Endothelial cell (in vitro differentiated cells): ENCODE measurements at places on chromosomes 4 and X.

DNA sequence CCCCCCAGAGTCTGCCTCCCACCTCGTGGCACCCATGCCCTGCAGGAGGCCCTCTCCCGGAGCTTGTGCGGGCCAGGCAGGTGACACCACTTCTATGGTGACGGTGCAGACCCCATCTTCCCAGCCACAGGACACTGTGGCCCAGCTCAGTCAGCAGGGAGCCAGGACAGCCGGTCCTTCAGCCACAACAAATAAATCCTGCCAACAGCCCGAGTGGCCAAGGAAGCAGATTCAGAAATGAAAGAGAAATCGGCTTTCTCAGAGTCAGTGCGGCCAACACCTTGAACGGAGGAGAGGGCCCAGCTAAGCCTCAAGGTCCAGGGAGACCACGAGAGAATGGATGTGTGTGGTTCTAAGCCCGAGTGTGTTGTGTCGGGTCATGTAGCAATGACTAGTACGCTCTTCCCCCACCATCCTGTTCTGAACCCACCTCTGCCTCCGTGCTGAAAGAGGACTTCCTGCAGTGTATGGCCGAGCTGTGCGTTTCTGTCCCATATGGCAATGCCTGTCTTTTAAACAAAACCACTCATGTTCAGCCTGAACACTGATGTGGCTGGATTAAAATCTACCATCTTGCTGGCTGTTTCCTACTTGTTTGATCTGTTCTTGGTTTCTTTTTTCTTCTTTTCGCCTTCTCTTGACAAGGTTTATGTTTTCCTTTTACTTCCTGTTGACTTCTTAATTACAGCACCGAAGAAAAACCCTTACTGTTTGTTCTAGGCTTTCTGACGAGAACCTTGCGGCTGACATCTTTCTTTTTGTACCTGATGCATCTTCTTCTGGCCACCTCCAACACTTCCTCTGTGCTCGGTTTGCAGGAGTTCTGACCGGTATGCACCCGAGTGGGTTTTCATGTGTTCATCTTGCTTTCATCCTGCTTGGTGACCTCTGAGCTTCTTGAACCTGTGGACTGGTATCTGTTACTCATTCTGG is 53.1 kb downstream of the GAK start:
- H3K27ac ChIP-seq: peak overlapping the region; percentile 71
- peaks cover 43% of the 10 kb centered on the region for H3K36me3 ChIP-seq
- no peak for DNase-seq
- H3K4me3 ChIP-seq: peak overlapping the region; percentile 39
- peaks cover 2% of the 10 kb centered on the region for H3K4me1 ChIP-seq

GRCh38 chr4:139557556-139558110 is 1.6 kb upstream of the SETD7 start:
- peak overlapping the region; percentile 94 for H3K4me3 ChIP-seq
- H3K27me3 ChIP-seq: peaks cover 18% of the 10 kb centered on the region
- DNase-seq: no peak
- H3K4me1 ChIP-seq: peaks cover 14% of the 10 kb centered on the region
- peaks cover 5% of the 10 kb centered on the region for H3K36me3 ChIP-seq

DNA sequence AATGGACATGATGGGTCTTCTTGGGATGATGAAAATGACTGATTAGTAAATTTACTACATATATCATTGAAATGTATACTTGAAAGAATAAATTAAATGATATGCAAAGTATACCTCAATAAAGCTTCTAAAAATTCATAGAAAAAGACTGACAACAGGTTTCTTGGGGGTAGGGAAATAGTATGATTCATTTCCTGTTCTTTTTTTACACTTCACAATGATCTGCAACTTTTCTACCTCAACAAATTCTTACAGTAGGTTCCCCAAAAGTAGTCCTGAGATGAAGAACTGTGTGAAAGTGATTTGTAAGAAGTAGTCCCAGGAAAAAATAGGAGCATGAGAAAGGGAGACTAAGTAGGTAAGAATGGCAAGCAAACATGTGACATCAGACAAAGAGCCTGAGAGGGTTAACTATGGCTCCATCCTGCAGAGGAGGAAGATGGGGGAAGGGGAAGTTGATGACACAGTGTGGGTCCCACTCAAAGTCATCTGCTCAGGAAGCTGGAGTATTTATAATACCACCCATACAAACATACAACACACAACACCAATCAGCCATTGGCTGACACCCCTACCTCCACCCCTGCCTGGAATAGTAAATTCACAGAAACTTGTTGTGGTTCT is 73.9 kb downstream of the ARHGAP6 start:
- no peaks in the 10 kb centered on the region for H3K27me3 ChIP-seq
- no peak overlapping the region for H3K4me3 ChIP-seq
- no peak for DNase-seq
- H3K36me3 ChIP-seq: no peaks in the 10 kb centered on the region
- no peak overlapping the region for H3K27ac ChIP-seq

- peaks cover 15% of the 10 kb centered on the region for H3K27me3 ChIP-seq
- H3K27ac ChIP-seq: no peak overlapping the region
- no peak overlapping the region for H3K4me3 ChIP-seq
- H3K36me3 ChIP-seq: peaks cover 5% of the 10 kb centered on the region
- peaks cover 56% of the 10 kb centered on the region for H3K4me1 ChIP-seq
Measured at GRCh38 chr4:146633471-146633800, 5.3 kb upstream of the POU4F2 start.

GRCh38 chrX:37332987-37333658 is 16.0 kb upstream of the PRRG1 start:
- H3K27me3 ChIP-seq: no peaks in the 10 kb centered on the region
- no peaks in the 10 kb centered on the region for H3K36me3 ChIP-seq
- H3K27ac ChIP-seq: no peak overlapping the region
- DNase-seq: no peak
- H3K4me3 ChIP-seq: no peak overlapping the region
- peaks cover 15% of the 10 kb centered on the region for H3K4me1 ChIP-seq

DNA sequence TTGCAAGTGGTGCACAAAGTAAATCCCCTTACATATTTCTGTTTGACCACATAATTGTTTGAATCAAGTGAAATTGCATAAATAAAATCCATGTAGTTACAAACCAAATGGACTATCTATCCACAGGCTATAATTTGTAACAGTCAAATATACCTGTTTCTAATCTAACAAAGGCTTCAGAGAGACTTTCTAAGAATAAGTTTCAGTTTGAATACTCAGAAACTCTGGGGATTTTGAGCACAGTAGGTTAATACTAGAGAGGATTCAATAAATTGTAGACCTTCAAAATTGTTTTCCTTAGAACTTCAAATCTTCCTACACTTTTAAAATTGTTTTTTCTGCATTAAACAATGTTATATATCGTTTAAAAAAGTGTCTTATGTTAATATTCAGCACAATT is 1250.1 kb downstream of the NLGN4X start:
- no peaks in the 10 kb centered on the region for H3K4me1 ChIP-seq
- H3K36me3 ChIP-seq: no peaks in the 10 kb centered on the region
- no peak overlapping the region for H3K27ac ChIP-seq
- no peaks in the 10 kb centered on the region for H3K27me3 ChIP-seq
- no peak for DNase-seq

DNA sequence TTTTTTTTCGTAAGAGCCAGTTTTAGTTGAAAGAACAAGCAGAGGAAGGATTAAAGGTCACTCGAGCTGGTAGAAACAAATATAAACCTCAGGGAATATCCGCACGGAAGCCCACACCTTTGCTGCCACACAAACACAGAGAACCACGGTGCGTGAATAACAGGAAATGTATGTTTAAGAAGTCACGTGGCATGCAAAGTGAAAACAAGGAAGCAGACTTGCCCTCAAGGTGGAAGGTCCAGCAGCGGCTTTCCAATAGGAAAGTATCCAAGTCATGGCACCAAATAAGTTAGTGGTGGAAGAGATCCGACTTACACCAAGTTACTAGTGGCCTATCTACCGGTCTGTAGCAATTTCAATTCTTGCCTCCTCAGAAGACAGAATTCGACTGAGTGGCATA is 215.5 kb downstream of the HHIP start:
- H3K36me3 ChIP-seq: no peaks in the 10 kb centered on the region
- DNase-seq: no peak
- no peaks in the 10 kb centered on the region for H3K4me1 ChIP-seq

- peaks cover 3% of the 10 kb centered on the region for H3K4me1 ChIP-seq
- no peak for DNase-seq
- peaks cover 11% of the 10 kb centered on the region for H3K36me3 ChIP-seq
- peaks cover 1% of the 10 kb centered on the region for H3K27me3 ChIP-seq
- no peak overlapping the region for H3K4me3 ChIP-seq
- H3K27ac ChIP-seq: no peak overlapping the region
Measured at GRCh38 chrX:40074080-40074958, 23.4 kb downstream of the BCOR start.

DNA sequence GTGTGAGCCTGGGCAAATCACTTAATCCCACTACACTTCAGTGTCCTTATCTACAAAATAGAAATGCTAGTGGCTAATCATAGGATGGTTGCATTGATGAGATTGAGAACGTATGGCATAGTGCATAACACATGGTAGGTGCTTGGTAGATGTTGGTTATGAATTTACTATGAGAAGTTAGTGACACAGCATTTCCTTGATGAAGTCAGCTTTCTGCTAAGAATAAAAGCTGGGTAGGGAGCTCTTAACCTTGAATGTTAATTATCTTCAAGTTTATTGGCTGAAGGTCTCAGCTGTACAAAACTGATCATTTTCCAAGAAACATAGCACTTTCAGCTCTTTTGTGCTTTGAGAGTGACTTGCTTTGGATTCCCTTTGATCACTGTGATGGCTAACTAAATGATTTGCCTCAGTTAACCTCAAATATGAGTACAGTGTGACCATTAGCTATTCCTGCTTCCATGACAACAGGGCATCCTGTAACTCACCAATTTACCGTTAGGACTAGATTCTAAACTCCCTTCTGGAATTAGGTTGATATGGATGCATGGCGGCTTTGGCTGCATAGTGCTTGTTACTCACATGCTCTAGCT is 17.8 kb downstream of the PDK3 start:
- no peak overlapping the region for H3K27ac ChIP-seq
- H3K4me1 ChIP-seq: peaks cover 9% of the 10 kb centered on the region
- H3K36me3 ChIP-seq: no peaks in the 10 kb centered on the region
- no peak for DNase-seq
- H3K4me3 ChIP-seq: no peak overlapping the region
- no peaks in the 10 kb centered on the region for H3K27me3 ChIP-seq

DNA sequence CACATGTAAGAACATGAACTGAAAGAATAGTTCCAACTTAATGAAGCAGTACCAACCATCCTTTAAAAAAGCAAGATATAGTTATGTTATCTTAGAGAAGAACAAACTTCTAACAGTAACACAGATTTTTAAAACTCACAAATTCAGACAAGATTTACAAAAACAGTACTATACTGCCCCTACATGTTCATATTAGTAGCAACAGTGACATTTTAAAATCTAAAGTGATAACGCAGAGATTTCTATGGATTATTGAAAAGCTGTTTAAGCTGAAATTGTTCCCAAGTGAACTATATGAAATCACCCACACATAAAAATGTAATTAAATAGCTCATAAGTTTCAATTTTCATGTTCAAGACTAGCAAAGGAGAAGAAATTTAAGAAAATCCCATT is 166.0 kb downstream of the FBXW7 start:
- DNase-seq: no peak
- H3K36me3 ChIP-seq: no peaks in the 10 kb centered on the region
- H3K4me1 ChIP-seq: no peaks in the 10 kb centered on the region
- no peaks in the 10 kb centered on the region for H3K27me3 ChIP-seq
- H3K4me3 ChIP-seq: no peak overlapping the region
- no peak overlapping the region for H3K27ac ChIP-seq

GRCh38 chr4:177051473-177052060 is 258.1 kb upstream of the NEIL3 start:
- no peak overlapping the region for H3K4me3 ChIP-seq
- no peaks in the 10 kb centered on the region for H3K27me3 ChIP-seq
- no peaks in the 10 kb centered on the region for H3K4me1 ChIP-seq
- DNase-seq: peak; percentile 38
- H3K36me3 ChIP-seq: no peaks in the 10 kb centered on the region
- H3K27ac ChIP-seq: no peak overlapping the region

GRCh38 chrX:149213264-149213663 is 291.8 kb downstream of the IDS start:
- no peaks in the 10 kb centered on the region for H3K36me3 ChIP-seq
- no peaks in the 10 kb centered on the region for H3K27me3 ChIP-seq
- no peak overlapping the region for H3K4me3 ChIP-seq
- no peak overlapping the region for H3K27ac ChIP-seq
- H3K4me1 ChIP-seq: no peaks in the 10 kb centered on the region

DNA sequence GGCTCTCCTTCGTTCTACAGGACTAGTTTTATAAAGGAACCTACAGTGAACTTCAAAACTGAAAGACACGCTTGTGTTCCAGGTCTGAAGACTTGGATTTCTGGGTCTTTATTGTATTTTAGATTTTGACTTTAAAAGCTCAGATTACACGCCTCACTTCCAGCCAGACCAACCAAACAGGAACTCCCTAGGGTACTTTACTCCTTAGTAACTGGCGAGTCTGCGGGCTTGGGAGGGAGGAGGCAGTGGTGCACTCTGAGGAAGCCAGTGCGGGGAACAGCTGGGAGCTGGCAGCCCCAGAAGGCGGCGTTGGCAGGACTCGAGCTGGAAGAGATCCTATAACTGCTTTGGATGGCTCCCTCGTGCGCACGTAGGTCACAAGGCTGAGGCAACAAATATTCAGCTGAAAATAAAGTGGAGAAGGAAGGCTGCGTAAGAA is 391 bp upstream of the PHKA1 start:
- H3K4me3 ChIP-seq: peak overlapping the region; percentile 83
- peaks cover 3% of the 10 kb centered on the region for H3K27me3 ChIP-seq
- H3K36me3 ChIP-seq: no peaks in the 10 kb centered on the region
- no peak overlapping the region for H3K27ac ChIP-seq
- no peaks in the 10 kb centered on the region for H3K4me1 ChIP-seq

DNA sequence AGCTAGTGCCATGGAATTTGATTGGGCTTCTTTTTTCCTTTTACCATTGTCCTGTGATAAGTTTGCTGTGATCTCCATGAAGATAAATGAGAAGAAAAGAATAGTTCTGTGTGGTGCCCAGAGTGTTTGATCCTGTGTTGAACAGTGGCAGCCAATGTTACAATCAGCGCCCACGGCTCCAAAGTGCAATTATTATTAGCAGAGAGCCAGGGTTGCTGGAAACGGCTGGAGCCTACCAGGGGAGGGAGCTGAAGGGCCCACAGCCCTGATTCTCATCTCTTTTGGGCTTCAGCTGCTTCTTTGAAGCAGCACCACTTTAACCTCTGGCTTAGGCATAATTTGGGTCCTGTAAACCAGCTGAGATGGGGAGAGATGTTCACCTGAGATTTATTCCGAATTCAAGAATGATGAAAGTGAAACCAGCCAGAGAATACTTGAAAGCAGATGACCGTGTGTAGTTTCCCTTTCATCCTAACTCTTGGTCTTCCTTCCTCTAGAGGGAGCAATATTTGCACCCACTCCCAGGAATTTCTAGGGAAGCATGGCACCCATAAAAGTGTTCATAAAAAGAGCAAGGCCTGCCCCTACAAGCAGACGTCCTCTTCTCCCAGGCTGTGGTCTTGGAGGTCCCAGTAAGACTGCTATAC is 298.3 kb downstream of the EVC2 start:
- no peak for DNase-seq
- no peaks in the 10 kb centered on the region for H3K36me3 ChIP-seq
- H3K27me3 ChIP-seq: peaks cover 3% of the 10 kb centered on the region
